Astrocyte (in vitro differentiated cells and primary cell): ENCODE measurements at places on chromosomes 5 and 9. TPM values are rescaled to one million over a fixed set of nuclear protein-coding genes. Genes with fewer than 3 reads are reported as not detected.

PCDHB3 gene
- total RNA-seq, result 3.6 and 3.9 TPM in 2 replicates

NAIP gene
- 5.1 and 6.0 TPM in 2 replicates for total RNA-seq

LCNL1 gene
- 0.22 and 0.45 TPM in 2 replicates for total RNA-seq

GRCh38 chr5:127562252-127562651 lies 44.8 kb downstream of the PRRC1 start:
- no peak overlapping the region for H3K27ac ChIP-seq
- peaks cover 6% of the 10 kb centered on the region for H3K4me1 ChIP-seq
- H3K36me3 ChIP-seq, result no peaks in the 10 kb centered on the region
- H3K4me3 ChIP-seq, result no peak overlapping the region
- H3K27me3 ChIP-seq, result no peaks in the 10 kb centered on the region

DNA sequence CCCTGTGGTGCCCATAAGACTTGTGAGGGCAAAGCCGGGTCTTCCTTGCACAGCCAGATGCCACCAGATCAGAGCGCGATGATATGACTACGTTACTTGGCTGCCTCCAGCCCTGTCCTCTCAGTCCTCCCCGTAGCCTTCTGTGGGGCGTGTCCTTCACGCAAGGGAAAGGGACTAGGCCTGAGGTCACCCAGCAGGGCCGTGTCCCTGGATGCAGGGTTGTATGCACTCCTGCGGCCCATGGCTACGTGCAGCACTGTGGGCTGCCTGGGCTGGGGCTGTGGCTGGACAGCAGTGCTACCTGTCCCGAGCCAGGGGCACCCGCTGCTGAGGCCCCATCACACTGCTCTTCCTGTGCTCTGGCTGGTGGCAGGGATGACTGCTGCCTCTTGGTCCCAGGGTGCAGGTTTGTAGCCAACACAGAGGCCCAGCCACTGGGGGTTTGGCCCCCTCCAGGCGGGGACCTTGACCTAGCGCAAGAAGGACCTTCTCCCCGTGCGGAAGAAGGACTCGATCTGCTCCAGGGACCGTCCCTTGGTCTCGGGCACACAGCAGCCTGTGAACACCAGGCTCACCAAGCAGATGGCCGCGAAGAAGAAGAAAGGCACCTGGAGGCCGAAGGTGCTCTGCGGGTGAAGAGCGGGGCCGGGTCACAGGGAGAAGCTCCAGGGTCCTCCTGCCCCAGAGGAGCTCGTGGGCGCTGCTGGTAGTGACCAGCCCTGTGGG lies 7.2 kb downstream of the SLC2A6 start:
- H3K4me3 ChIP-seq, result no peak overlapping the region
- no peak overlapping the region for H3K27ac ChIP-seq
- no peaks in the 10 kb centered on the region for H3K36me3 ChIP-seq
- H3K4me1 ChIP-seq, result no peaks in the 10 kb centered on the region
